ENCODE measurements at places on chromosomes 6 and 20. TPM values are rescaled to one million over a fixed set of nuclear protein-coding genes. Genes with fewer than 3 reads are reported as not detected.

GSTA2 gene
- total RNA-seq, result not detected

THBD gene
- 1.5 TPM for total RNA-seq

C2 gene
- total RNA-seq, result 0.30 TPM

PLG gene
- not detected for total RNA-seq

KHDC1L gene
- total RNA-seq, result not detected

CNR1 gene
- 0.45 TPM for total RNA-seq

PRDM13 gene
- total RNA-seq, result not detected

TREM1 gene
- 0.15 TPM for total RNA-seq

PIGT gene
- total RNA-seq, result 91.5 TPM
